Frontal cortex (tissue), 4 donors: ENCODE measurements at places on chromosomes 5 and 9.

DNA sequence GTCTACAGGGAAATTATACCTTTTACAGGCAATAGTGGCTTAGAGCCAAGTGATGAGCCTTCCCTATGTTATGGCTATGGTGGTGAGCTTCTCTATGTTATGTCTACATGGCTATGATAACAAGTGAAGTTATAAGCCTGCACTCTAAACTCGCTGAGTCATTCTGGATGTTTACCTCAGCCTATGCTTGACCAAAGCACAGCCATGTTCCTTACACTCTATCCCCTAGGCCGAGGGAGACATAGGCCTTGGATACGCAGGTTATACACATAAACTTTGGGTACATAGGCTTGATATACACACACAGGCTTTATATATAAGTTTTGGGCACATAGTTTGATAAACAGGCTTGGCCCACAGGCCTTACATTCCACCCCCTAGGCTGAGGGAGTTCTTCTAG is 13.8 kb downstream of the DMAC1 start:
- no peak for DNase-seq

DNA sequence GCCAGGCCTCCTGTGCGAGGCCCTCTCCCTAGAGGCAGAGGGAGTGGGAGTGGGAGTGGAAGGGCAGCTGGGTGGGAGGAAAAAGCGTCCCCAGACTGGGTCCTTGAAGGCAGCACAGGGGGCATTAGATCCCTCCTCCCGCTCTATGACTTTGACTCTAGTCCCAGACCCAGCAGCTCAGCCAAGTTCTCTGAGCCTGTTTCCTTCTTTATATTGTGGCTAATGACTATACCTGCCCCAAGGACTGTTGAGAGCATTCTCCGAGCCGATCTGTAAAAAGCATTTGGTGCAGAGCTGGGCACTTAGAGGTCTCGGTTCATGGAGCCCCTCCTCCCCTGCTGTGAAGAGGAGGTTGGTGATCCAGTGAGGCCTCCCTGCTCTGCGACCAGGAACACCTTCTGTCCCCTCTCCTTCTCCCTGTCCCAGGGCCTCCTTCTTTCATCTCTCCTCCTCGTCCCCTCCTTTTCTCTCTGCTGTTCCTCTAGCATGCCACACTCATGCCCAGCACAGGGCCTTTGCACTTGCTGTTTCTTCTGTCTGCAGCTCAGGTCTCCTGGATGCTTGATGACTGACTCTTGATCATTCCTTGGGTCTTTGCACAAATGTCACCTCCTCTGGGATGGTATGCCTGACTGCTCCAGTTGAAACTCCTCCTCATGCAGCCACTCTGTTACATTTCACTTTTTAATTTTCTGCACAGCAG is 23.4 kb upstream of the PSD2 start:
- no peak for DNase-seq

DNA sequence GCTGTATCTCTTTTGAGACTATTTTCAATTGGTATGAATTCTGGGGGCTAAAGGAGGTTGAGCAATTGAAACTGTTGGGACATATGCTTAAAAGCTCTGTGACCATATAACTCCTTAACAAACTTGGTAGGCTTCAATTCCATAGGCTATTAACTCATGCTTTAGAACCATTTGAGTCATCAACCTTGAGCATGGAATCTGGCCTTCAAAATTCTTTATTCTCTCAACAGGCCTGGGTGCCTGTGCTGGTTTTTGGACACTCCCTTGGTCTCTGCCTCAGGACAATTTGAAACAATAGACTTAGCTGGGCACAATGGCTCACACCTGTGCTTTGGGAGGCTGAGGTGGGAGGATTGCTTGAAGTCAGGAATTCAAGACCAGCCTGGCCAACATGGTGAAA is 61.4 kb upstream of the EPB41L4A start:
- no peak for DNase-seq

GRCh38 chr5:172678902-172679301 is 37.8 kb downstream of the NEURL1B start:
- DNase-seq: peak; percentile 67

DNA sequence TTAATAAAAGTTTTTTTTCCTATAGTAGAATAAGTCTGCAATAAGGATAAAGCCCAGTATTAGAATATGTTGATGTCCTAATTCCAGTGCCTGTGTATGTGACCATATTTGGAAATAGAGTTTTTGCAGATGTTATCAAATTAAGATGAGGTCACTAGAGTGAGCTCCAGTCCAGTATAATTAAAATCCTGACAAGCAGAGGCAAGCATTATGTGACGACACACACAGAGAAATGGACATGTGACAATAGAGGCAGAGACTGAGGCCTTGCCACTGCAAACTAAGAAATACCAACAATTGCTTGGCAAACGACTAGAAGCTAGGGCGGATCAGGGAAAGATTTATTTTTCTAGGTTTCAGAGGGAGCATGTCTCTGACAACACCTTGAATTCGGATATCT is 216.4 kb upstream of the CYLC2 start:
- no peak for DNase-seq

DNA sequence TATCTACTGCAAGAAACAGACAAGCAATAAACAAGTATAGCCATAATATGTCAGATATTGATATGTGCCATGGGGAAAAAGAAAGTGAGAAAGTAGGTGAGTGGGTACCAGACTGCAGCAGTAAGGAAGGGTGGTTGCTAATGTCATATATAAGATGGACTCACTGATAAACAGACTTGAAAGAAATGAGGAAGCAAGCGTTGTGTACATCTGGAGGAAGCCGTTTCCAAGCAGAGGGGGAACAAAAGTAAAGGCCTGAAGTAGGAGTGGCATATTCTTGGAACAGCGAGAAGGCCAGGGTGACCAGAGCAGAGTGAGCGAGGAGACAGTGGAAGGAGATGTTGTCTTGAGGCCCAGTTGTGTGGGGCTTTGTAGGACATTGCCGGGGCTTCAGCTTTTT is 142.2 kb upstream of the MAP3K1 start:
- DNase-seq: no peak

DNA sequence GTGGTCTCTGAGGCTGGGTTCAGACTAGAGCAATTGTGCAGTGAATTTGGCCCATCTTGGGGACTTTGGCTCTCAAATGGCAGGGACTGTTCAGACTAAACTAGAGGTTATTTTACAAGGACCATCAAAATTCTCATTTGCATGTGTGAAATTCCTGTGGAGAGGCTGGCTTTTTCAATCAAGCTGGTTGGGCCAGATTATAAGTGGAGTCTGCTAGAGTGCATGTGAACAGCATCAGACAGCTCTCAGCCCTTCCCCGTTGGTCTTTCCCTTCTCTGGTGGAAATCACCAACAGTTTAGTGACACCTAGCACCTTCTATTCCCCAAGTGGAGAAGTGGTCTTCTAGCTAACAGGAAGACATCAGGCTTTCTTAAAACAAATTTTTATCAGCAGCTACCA is 301.3 kb downstream of the CWC27 start:
- no peak for DNase-seq

GRCh38 chr5:73792687-73793320 is 166.8 kb downstream of the ARHGEF28 start:
- peak; percentile 53 for DNase-seq

GRCh38 chr5:45484781-45485180 is 211.4 kb downstream of the HCN1 start:
- no peak for DNase-seq

GRCh38 chr5:35030426-35031100 is 17.2 kb downstream of the AGXT2 start:
- DNase-seq: no peak

- no peak for DNase-seq
Measured at GRCh38 chr5:997001-997474, 11.6 kb upstream of the NKD2 start.

DNA sequence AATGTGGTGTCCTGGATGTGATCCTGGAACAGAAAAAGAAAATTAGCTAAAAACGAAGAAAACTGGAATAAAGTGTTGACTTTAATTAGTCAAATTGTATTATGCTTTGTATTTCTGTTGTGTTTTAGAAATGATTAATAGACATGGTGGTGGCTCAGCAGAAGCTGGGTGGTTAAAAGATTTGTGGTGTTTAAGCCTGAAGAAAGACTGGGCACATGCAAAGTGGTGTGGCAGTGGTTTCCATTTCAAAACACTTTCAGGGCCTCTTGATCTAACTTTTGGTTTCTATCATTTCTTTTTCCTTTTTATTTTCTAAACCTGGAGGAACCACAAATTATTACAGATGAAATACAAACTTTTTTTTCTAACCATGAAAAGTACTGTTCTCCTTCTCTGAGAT is 44.1 kb downstream of the ADGRV1 start:
- no peak for DNase-seq

DNA sequence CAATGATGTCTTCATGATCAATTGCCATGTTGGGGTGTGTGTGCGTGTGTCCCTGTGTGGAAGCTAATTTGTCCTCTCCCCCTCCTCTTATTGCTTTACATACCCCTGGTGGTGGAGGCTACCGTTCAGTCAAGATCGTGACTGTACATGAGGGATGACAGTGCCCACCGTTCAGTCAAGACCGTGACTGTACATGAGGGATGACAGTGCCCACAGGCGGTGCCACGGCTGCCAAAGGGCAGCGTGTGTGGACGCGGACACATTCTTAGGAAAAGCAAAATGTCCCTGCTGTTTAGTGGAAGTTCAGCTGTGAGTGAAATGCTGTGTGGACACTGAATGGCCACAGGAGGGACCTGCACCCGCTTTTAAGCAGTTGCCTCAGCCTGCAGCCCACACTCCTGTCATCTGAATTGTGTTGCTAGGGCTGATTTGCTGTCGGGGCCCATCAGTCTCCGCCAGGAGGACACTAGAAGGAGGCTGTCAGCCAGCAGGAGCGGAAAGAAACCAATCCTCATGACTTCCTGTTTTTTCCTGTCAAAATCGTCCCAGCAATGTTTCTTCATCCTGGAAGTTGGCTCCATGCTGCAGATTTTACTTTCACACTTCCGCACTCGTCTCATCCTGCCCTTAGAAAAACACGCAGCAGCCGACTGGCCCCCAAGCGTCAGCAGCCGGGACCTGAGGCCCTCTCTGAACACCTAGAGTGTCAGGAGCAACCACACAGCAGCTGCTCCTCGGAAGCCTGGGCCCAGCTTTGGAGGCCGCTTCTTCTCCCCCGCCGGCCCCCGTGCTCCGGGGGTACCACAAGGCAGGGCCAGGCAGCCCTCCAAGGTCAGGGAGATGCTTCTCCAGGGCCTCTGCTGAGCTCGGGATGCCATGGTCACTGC is 9.1 kb downstream of the OR2V1 start:
- no peak for DNase-seq

GRCh38 chr5:56601641-56602071 is 213.7 kb upstream of the MAP3K1 start:
- no peak for DNase-seq

- DNase-seq: no peak
Measured at GRCh38 chr5:124922255-124922975, 176.0 kb upstream of the ZNF608 start.

- DNase-seq: no peak
Measured at GRCh38 chr5:125233944-125234343, 487.5 kb upstream of the ZNF608 start.

- no peak for DNase-seq
Measured at GRCh38 chr5:128778474-128778873, 186.8 kb upstream of the SLC27A6 start.

DNA sequence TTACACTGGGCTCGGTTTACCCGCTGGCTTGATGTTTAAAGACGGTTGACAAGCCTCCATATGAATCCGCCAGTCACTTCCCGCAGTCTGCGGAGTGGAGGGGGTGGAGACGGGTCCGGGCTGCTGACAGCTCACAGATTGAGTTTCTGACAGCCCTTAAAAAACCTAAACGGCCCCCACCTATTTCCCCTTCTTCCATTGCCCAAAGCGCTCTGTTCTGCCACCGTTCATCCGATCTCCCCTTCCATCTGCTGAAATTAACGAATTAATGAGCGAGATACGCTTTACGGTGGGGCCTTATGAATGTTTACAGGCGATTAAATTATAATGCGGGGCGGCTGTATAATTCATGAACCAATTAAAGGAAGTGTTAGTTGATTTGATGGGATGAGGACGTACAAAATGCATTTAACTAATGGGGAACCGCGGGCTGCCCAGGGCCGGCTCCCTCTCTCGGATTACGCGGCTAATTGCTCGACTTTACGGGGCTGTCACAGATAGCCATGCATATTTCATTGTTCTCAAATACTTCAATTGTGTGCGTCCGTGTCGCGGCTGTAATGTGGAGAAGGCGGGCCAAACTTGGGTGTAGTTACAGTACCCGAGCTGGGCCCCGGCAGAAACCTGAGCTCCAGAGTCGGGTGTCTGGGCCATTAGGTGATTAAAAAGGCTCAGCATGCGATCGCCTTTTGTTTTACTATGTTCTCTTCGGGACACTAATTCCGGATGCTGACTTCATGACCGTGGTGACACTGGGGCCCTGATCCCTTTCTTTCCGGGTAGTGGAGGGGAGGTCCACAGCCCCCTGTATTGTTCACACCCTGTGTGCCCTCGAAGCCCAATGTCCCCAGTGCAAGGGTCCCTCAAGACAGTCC is 74.9 kb downstream of the GTF3C4 start:
- no peak for DNase-seq

DNA sequence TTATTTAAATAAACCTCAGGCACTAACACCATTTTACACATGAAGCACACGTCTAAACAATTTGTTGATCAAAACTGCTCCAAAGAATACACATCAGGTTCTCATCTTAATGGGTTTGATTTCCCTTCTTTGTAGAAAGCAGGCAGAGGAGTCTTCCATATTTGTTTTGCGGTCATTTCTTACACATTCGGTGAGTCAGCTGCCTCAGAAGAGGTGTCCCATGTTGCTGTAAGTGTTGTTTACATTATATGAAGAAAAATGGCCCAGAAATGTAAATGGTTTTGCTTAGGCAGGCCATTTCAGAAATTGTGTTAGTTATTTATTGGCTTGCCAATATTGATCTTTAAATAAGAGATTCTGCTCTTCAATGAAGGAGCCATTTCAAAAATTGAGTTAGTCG is 325.8 kb downstream of the TENT4A start:
- no peak for DNase-seq

- no peak for DNase-seq
Measured at GRCh38 chr9:94445863-94446262, 109.0 kb upstream of the PCAT7 start.

DNA sequence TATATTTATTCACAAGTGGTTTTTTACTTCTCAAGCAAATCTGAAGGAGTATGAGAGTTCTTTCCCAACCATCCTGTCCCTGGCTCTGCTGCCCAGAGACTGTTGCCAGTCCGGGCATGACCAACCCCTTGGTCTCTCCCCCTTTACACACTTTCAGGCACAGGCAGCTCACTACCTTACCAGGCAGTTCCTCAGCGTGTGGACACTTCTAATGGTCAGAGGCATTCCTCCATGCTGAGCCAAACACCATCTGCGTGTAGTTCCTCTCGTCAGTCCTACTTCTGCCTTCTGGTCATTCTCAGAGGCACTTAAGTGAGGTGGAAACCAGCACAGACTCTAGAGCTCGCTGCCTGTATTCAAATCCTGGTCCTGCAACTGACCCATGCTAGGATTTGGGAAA is 56.1 kb downstream of the TSTD2 start:
- DNase-seq: no peak

DNA sequence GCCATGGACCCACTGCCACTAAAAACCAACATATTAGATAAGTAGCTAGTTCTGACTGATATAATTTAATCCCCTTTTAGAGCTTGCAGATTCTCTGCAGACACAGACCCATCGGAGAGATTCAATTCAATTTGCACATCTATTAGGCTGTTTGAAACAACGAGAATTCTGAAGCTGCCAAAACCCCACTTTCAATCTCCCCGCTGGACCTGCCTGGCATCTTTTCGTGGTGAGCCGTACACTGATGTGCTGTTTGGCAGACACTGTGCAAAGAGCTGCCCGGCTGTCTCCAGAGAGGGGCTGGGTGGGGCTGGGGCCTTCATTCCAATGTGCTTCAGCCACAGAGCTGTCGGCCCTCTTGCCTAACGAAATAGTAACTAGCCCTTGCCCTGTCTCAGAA is 42.1 kb upstream of the FAM240B start:
- no peak for DNase-seq
